Fibroblast of lung (primary cell): ENCODE measurements at places on chromosomes 5 and 9.
A peak's percentile ranks its signal among the peaks of the same experiment; 100 is the strongest.

DNA sequence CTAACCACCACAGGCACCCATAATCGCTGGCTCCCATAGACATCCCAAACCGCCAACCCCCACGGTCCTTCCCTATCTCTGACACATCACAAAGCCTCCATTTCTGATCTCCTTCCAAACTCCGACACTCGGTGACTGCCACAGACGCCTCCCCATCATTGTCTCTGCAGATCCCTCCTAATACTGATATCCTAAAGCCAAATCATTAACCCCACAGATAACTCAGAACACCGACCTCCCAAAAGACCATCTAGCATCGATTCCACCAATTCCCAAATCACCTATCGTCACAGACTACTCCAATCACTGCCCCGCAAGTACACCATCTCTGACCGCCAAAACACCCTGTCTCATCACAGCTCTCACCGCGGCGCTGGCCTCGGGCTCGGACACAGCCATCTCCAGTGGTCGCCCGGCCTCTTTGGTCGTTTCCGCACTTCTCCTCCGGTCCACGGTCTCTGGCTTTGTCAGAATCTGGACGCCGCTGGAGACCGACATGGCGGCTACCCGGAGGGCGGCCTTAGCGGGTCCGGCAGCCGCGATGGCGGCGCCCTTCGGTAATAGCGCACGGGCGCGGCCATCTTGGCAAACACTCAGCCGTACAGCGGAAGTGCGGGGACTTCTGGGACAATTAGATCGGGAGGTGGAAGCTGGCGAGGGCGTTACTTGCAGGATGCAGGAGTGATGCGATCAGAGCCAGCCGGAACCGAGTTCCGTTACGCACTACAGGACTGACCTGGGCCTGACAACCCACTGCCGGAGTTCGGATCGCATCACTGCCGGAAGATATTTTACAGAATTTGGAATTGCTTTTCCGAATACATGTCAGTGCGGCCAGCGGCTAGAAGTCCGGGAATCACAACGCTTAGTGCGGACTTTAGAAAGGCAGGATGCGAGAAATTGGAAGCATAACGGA is at the start of gene ZFP37:
ZFP37 (minus strand) TSS at position 534 of the 916 bp plus-strand sequence; CDS start at position 498, 36 bp downstream.
- H3K36me3 ChIP-seq, result no peaks in the 10 kb centered on the region
- H3K4me3 ChIP-seq, result peak within 1 kb of the TSS; percentile 94
- DNase-seq, result peak; percentile 97
- H3K27ac ChIP-seq, result peak within 1 kb of the TSS; percentile 94

- H3K4me3 ChIP-seq, result no peak overlapping the region
- no peaks in the 10 kb centered on the region for H3K4me1 ChIP-seq
- DNase-seq, result no peak
- no peaks in the 10 kb centered on the region for H3K36me3 ChIP-seq
Observed at GRCh38 chr5:38240212-38240611, 18.1 kb upstream of the EGFLAM start.

GRCh38 chr9:91392435-91392834 is 30.7 kb upstream of the AUH start:
- no peak for DNase-seq
- H3K27me3 ChIP-seq, result no peaks in the 10 kb centered on the region
- no peaks in the 10 kb centered on the region for H3K36me3 ChIP-seq
- no peak overlapping the region for H3K4me3 ChIP-seq

DNA sequence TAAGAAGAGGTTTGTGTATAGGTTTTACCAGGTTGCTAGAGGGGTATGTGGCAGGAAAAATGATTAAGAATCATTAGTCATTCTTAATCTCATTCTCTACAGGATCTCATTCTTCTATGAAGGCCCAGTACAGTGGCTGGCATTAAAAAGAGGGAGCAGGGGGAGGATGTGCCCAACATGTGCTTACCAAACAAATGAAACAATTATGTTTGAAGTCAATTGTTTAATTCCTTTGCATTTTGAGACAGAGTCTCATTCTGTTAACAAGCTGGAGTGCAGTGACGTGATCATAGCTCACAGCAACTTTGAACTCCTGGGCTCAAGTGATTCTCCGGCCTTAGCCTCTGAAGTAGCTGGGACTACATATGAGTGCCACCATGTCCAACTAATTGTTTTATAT is 23.0 kb downstream of the FNIP1 start:
- DNase-seq, result no peak
- H3K27ac ChIP-seq, result no peak overlapping the region
- no peak overlapping the region for H3K4me3 ChIP-seq

- no peaks in the 10 kb centered on the region for H3K27me3 ChIP-seq
- no peak overlapping the region for H3K4me3 ChIP-seq
- DNase-seq, result no peak
- H3K4me1 ChIP-seq, result no peaks in the 10 kb centered on the region
Observed at GRCh38 chr9:33049680-33050361, 24.7 kb downstream of the DNAJA1 start.

- peaks cover 15% of the 10 kb centered on the region for H3K36me3 ChIP-seq
- peak overlapping the region; percentile 91 for H3K27ac ChIP-seq
- H3K27me3 ChIP-seq, result no peaks in the 10 kb centered on the region
- peak; percentile 91 for DNase-seq
- no peak overlapping the region for H3K4me3 ChIP-seq
Observed at GRCh38 chr5:172765766-172766286, 5.2 kb downstream of the DUSP1 start.

GRCh38 chr5:95962785-95963184 is 1.1 kb upstream of the ELL2 start:
- no peaks in the 10 kb centered on the region for H3K36me3 ChIP-seq
- no peak overlapping the region for H3K4me3 ChIP-seq
- peak overlapping the region; percentile 96 for H3K27ac ChIP-seq

DNA sequence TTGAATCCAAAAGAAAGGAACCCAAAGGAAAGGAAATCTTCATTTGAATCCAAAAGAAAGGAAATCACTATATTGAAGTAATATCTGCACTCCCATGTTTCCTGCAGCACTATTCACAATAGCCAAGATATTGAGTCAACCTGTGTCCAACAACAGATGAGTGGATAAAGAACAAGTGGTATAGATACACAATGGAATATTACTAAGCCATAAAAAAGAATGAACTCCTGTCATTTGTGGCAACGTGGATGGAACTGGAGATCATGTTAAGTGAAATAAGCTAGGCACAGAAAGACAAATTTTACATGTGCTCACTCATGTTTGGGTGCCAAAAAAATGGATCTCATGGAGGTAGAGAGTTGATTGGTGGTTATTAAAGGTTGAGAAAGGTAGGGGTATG is 57.8 kb upstream of the STOM start:
- H3K36me3 ChIP-seq, result no peaks in the 10 kb centered on the region
- no peak overlapping the region for H3K4me3 ChIP-seq
- no peak overlapping the region for H3K27ac ChIP-seq
- DNase-seq, result no peak
- peaks cover 8% of the 10 kb centered on the region for H3K27me3 ChIP-seq
- no peaks in the 10 kb centered on the region for H3K4me1 ChIP-seq

DNA sequence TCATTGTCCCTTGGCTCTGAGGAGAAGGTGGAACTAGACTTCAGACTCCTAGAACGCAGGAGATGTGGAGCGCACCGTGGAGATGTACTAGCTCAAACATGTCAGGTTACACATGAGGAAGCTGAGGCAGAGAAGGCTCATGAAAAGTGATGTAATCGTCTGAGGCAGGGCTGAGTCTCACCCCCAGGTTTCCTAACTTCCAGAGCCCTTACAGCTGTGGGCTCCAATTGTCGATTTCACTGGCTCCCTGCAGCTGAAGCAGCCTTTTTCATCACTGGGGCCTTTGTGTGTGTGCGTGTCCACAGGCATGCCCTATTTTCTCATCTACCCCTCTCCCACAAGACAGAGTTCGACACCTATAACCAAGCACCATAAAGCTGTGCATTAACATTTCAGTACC is 370.6 kb downstream of the NTRK2 start:
- H3K27me3 ChIP-seq, result no peaks in the 10 kb centered on the region
- no peak overlapping the region for H3K4me3 ChIP-seq
- H3K4me1 ChIP-seq, result no peaks in the 10 kb centered on the region

- peak overlapping the region; percentile 95 for H3K4me3 ChIP-seq
- no peaks in the 10 kb centered on the region for H3K27me3 ChIP-seq
- no peaks in the 10 kb centered on the region for H3K36me3 ChIP-seq
- no peak for DNase-seq
- peaks cover 4% of the 10 kb centered on the region for H3K4me1 ChIP-seq
Observed at GRCh38 chr9:34047864-34048726, 592 bp downstream of the UBAP2 start.

DNA sequence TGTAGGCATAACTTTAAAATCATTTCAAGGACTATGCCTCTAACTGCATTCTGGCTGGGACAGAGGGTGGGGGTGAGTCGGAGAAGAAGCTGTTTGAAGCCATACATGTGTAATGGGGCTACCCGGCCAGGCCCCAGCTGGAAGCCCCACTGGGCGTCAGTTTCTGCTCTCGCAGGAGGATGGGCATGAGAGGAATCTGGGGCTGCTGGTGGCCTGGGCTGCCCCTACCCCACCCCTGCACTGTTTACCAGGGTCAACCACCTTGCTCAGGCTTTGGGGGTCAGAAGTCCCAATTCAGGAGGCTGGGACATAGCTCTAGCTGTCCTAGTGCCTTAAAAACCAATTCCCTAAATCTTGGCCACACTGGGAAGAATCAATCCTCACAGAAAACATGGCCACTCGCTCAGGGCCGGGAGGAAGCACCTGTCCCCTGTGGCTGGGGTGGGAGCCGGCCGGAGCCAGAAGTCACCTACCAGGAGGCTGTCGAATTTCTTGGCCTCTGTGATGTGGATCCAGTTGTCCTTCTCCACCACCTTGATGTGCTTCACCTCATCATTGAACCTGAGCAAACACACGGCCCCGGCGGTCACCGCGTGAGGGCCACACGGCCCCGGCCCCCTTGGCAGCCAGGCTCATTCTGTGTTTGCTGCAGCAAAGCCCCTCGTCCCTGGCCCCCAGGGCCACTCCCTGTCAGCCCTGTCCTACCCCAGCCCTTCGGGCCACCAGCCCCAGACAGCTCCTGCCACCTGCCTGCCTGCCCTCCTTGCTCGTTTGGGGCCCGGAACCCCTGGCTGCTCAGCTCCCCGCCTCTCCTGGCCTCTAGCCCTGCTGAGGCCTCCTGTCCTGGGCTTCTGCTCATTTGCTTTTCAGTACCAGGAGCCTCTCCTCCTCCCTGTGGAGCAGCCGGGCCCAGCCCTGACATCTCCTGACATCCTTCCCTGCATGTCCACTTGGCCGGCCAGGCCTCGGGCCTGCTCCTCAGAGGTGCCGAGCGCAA is 33.6 kb upstream of the SARDH start:
- no peak overlapping the region for H3K4me3 ChIP-seq
- peaks cover 28% of the 10 kb centered on the region for H3K36me3 ChIP-seq
- H3K27ac ChIP-seq, result no peak overlapping the region
- no peak for DNase-seq
- H3K27me3 ChIP-seq, result no peaks in the 10 kb centered on the region

- no peak overlapping the region for H3K27ac ChIP-seq
- H3K27me3 ChIP-seq, result no peaks in the 10 kb centered on the region
- no peak for DNase-seq
Observed at GRCh38 chr5:75023368-75024159, 28.8 kb downstream of the GCNT4 start.

- H3K4me3 ChIP-seq, result no peak overlapping the region
- H3K27me3 ChIP-seq, result no peaks in the 10 kb centered on the region
- no peak overlapping the region for H3K27ac ChIP-seq
- H3K4me1 ChIP-seq, result peaks cover 19% of the 10 kb centered on the region
Observed at GRCh38 chr5:16457853-16458252, 7.7 kb downstream of the ZNF622 start.

GRCh38 chr5:134003817-134004625 is 754 bp downstream of the VDAC1 start:
- peak overlapping the region; percentile 96 for H3K27ac ChIP-seq
- peaks cover 15% of the 10 kb centered on the region for H3K36me3 ChIP-seq
- H3K27me3 ChIP-seq, result no peaks in the 10 kb centered on the region
- H3K4me1 ChIP-seq, result peaks cover 21% of the 10 kb centered on the region
- peak overlapping the region; percentile 72 for H3K4me3 ChIP-seq

GRCh38 chr5:54186108-54186507 is 124.3 kb downstream of the ARL15 start:
- no peaks in the 10 kb centered on the region for H3K4me1 ChIP-seq
- H3K27me3 ChIP-seq, result no peaks in the 10 kb centered on the region
- no peak for DNase-seq
- no peak overlapping the region for H3K4me3 ChIP-seq
- no peak overlapping the region for H3K27ac ChIP-seq

DNA sequence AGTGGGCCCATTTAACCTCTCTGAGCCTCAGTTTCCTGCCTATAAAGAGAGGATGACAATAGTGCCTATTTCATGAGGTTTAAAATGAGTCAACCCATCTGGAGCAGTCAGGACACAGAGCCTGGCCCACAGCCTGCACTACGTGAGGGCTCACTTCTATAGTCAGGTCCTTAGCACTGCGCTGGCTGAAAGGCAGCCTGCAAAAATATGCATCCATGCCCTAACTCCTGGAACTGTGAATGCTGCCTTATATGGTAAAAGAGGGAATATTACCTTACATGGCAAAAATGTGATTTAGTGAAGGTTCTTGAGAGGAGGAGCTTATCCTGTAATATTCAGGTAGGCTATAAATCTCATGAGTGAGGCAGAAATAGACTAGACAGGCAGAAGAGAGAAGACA is 98.5 kb downstream of the GABBR2 start:
- peaks cover 3% of the 10 kb centered on the region for H3K4me1 ChIP-seq
- H3K27ac ChIP-seq, result no peak overlapping the region
- H3K27me3 ChIP-seq, result no peaks in the 10 kb centered on the region
- H3K36me3 ChIP-seq, result no peaks in the 10 kb centered on the region
- peak; percentile 85 for DNase-seq
- H3K4me3 ChIP-seq, result no peak overlapping the region

DNA sequence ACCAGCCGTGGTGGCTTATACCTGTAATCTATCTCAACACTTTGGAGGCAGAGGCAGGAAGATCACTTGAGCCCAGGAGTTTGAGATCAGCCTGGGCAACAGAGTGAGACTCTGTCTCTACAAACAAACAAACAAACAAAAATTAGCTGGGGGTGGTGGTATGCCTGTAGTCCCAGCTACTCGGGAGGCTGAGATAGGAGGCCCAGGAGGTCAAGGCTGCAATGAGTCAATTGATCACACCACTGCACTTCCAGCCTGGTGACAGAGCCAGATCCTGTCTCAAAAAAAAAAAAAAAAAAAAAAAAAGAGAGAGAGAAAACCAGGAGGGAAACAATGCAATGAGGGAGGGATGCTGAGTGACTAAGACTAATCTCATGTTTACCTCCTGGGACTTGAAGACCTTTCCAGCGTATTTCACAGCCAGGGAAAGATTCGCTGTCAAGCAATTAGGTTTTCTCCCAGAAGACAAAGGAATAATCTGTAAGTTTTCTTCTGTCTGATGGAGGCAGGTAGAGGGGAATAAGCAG is 51.1 kb upstream of the MIER3 start:
- DNase-seq, result no peak
- no peaks in the 10 kb centered on the region for H3K36me3 ChIP-seq
- H3K4me1 ChIP-seq, result no peaks in the 10 kb centered on the region
- peaks cover 3% of the 10 kb centered on the region for H3K27me3 ChIP-seq
- H3K4me3 ChIP-seq, result no peak overlapping the region

DNA sequence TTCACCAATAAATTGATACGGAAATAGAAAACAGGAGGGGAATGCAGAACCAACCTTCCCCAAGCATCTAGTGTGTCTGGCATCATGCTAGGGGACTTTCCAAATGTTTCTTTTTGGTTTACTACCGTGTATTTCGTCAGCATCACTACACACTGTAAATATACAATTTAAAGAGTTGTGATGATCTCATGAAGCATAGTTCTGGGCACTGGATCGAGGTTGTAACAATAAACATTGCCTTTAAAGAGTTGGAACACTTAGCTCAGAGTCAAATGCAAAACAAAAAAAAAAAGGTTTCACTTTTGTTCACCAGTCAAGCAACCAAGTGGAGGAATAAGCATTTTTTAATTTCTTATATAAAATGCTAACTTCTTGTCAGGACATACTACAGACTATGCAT is 2.9 kb upstream of the SCAI start:
- H3K27ac ChIP-seq, result peak overlapping the region; percentile 9
- peak; percentile 96 for DNase-seq
- H3K36me3 ChIP-seq, result no peaks in the 10 kb centered on the region
- H3K27me3 ChIP-seq, result no peaks in the 10 kb centered on the region
- H3K4me3 ChIP-seq, result peak overlapping the region; percentile 14
